ENCODE measurements at places on chromosomes 7 and 10.

DNA sequence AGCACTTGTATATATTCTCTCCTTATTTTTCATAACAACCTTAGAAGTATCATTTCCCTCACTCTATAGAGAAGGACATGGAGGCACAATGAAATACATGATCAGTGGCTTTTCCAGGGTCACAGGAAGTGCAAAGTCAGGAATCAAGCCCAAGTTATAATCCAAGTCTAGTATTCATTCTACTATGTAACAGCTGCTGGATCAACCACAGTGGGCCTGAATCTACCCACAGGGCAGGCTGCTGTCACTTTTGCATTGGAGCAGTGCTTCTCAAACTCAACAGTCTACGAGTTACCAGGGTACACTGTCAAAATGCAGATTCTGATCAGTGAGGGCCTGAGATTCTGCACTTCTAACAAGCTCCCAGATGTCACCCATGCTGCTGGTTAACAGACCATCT lies 18.3 kb downstream of the ZDHHC16 start:
- DNase-seq: no peak

GRCh38 chr7:110685899-110686298 lies 405.0 kb upstream of the LRRN3 start:
- DNase-seq: no peak

- no peak for DNase-seq
Observed at GRCh38 chr7:20698469-20698868, 83.0 kb downstream of the ABCB5 start.

DNA sequence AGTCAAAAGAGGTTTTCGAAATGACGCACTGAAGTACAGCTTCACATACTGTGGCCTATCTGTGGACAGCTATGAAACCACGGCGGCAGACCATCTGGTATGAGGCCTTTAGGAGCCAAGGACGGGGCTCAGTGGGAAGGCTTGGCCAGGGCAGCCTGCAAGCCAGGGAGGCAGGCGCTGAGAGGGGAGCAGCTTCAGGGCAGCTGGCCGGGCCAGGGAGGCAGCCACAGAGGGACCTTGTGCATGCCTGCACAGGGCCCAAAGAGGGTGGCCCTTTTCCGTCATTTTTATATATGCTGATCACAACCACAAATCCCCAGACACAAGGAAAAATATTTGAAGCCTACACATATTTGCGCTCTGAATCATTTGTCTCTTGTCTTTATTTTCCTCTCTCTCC lies 13.5 kb downstream of the CALD1 start:
- DNase-seq: no peak

DNA sequence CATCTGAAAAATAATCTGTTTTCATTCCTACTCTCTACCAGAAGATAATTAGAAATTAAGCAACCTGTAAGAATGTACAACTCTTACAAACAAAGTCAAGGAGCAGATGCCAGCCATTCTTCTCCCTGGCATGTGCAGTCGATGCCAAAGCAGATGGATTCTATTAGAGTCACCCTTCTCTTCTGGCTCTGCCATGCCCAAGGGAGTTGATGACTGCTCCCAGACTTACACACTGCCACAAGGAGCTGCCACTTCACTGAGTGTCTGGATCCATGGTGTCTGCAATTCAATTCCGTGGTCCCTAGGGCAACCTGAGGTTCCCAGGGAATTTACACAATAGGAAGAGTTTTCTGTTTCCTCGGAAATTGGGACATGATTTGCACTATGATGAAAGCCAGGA lies 89.1 kb upstream of the IFRD1 start:
- no peak for DNase-seq

DNA sequence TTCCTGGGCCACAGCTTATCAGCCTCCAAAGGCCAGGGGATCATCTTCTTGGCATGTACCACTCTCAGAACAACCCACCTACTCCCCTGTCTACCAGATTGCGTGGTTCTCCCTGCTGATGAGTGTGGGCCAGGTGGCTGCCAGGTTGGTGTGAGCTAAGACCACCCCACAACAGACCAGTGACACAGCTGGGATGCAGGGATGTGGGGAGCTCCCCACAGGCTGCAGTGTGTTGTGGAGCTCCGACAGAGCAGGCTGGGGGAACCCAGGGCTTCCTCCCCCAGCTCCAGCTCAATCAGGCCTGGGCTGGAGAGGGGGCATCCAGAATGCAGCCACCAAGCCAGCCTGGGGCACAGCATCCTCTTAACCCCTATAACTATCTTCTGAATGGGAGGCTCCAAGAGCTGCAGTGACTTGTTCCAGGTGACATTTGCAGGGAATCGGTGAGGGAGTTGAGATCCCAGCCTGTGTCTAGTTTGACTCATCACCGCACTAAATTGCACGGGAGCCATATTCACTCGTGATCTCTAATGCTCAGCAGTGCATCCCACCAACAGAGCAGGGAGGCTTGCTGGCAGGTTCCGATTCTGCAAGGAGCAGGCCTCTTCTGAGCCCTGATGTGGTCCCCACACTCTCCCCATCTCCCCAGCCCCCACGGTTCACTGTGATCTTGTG lies 596 bp upstream of the GDF2 start:
- DNase-seq: no peak

DNA sequence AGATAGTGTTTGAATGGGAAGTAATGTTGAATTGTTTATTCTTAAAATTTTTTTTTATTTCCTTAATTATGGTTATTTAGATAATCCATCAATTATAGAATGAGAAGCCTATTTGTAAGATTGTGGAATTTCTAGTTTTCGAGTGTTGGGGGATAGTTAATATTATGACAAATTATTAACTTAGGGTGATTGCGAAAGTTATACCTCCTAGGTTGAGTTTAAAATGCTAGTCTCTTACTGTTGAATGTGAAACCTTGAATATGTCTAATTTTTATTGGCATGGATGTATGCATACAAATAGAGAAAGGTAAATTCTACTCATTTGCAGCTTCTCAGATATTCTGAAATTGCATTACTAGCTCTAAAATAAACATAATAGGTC lies 43.2 kb downstream of the BICC1 start:
- no peak for DNase-seq

GRCh38 chr7:29095631-29096445 lies 50.5 kb downstream of the CPVL start:
- no peak for DNase-seq

- DNase-seq: no peak
Observed at GRCh38 chr7:30412782-30413504, 65.6 kb downstream of the NOD1 start.

- no peak for DNase-seq
Observed at GRCh38 chr7:2689951-2690705, 2.1 kb downstream of the AMZ1 start.

DNA sequence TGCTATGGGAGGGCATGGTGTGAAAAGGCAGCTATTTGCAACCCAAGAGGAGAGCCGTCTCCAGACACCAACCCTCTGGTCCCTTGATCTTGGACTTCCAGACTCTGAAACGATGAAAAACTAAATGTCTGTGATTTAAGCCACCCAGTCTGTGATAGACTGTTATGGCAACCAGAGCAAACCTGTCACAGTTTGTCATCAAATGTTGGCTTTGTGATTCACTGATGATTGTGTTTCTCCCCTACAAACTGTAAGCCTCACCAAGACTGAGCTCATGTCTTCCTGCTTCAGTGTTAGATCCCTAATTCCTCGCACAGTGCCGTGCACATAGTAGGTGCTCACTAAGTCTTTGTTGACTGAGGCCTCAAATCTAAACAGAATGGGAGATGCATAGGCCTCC lies 224.6 kb upstream of the PITRM1 start:
- no peak for DNase-seq

DNA sequence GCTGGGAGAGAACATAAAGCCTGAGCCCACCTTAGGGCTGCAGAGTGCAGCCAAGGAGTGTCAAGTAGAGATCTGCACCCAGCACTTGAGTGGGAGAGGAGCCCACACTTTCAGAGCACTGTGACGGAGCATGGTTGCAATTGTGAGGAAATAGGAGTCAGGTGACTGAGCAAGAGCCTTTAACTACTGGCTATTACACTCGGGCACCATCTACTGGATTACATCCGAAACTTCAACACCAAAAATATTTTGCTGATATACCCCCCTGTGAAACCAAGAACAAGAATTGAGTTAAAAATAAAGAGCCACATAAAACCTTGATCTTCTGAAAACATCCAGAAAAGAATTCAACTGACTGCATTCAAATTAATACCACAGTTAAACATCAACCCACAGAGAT lies 657.9 kb downstream of the NXPH1 start:
- DNase-seq: no peak

DNA sequence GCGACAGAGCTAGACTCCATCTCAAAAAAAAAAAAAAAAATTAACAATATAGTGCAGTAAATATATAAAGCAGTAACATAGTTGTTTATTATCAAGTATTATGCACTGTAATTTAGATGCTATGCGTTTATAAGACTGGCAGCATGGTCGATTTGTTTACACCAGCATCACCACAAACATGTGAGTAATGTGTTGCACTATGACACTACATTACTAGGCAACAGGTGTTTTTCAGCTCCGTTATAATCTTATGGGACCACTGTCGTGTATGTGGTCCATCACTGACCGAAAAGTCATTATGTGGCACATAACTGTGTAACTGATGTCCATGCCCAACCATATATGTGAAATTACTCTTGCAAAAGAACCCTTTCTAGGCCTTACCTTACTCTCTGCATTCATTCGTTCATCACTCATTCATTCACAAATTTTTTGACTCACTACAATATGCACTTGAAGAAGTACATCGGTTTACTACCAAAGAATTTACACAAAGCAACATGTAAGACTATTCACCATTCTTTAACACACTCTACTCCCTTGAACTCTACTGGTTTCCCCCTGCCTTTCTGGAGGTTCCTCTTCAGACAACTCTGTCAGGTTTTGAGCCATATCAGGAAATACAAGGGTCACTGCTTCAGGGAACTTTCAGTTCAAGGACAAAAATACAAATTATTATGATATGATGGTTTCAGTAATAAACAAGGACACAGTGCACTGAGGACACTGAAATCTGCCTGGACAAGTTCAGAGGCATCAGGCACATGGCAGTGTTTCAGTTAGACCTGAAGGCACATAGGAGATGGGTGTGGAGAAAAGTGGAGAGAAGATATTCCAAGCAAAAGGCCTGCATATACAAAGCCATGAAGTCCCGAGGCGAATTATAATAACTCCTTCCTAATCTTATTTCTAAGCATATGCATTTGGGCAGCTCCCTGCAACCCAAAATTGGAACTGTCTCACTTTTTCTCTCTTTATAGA lies 17.4 kb downstream of the ITGB1 start:
- no peak for DNase-seq

- DNase-seq: no peak
Observed at GRCh38 chr10:326894-327635, 191.8 kb downstream of the ZMYND11 start.

GRCh38 chr10:123205041-123205440 lies 50.8 kb downstream of the BUB3 start:
- DNase-seq: no peak

DNA sequence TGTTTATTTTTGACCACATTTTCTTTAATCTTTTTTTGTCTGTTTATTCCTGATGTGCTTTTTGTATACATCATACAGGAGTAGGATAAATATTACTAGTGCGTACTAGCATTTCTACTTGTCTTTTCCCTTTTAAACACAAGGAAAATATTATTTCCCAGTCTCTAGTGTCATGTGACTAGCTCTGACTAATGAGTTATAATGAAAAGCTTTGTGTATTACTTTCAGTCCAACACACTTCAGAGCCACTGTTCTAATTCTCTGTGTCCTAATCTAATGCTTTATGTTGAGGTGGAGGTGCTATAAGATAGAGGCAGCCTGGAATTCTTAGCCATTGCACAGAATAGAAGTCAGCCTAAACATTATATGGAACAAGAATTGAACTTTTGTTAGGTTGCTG lies 65.0 kb upstream of the RAB18 start:
- no peak for DNase-seq

DNA sequence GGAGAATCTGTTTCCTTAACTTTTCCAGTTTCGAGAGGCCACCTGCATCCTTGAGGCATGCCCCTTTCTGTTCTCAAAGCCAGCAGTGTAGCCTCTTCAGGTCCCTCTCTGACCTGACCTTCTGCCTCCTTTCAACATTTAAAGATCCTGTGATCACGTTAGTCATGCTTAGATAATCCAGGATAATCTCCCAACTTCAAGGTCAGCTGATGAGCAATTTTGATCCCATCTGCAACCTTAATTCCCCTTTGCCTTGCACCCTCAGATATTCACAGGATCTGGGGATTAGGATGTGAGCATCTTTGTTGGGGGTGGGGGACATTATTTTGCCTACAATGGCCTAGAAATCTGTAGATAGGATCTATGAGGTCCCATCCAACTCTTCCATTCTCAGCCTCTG lies 8.0 kb downstream of the HKDC1 start:
- no peak for DNase-seq

GRCh38 chr7:130593033-130593432 lies 75.5 kb downstream of the COPG2 start:
- DNase-seq: no peak
